ENCODE measurements at places on chromosomes 12 and 14.

- no peak for DNase-seq
Observed at GRCh38 chr12:4448943-4449850, 3.6 kb upstream of the FGF6 start.

DNA sequence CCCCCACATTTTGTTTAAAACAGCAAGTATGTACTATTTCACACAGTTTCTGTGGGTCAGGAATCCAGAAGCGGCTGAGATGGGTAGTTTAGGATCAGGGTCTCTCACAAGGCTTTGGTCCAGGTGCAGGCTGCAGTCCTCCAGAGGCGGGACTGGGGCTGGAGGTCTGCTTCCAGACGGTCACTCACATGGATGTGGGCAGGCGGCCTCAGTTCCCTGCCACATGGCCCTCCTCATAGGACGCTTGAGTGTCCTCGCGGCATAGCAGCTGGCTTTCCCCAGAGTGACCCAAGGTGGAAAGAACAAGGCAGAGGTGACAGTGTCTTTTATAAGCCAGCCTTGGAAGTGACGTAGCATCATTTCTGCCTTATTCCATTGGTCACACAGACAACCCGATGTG, 7.9 kb upstream of the C1RL start:
- DNase-seq = no peak

DNA sequence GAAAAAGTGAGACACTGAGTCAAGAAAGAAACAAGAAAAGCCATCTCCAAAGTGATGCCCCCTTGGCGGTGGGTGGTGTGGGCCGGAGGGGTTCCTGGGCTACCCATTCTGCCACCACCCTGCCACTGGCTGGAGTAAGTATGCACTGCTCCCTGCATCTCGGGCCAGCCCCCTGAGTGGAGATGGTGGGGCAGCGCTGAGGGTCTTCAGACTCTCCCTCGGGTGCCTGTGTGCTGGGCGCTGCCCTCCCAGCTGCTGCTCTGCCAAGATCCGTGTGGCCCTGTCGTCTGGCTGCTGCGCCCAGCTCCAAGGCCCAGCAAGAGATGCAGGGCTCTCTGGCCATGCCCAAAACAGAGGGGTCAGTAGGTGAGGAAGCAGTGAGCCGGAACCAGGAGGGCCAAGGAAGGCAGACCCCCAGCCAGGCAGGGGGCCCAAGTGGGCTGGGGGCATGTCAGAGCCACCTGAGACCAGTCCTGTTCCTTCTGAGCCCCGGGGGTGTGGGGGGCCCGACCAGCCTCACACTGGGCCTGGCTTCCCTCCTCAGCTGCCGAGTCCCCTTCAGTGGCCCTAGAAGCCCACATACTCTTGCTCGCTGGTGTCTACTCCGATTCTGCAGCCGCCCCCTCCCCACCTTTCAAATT, 5.2 kb downstream of the GPR132 start:
- DNase-seq = no peak

GRCh38 chr12:112750971-112751370, 40.6 kb upstream of the RPH3A start:
- DNase-seq = no peak

- no peak for DNase-seq
Observed at GRCh38 chr14:95235351-95235750, 78.0 kb upstream of the DICER1 start.

DNA sequence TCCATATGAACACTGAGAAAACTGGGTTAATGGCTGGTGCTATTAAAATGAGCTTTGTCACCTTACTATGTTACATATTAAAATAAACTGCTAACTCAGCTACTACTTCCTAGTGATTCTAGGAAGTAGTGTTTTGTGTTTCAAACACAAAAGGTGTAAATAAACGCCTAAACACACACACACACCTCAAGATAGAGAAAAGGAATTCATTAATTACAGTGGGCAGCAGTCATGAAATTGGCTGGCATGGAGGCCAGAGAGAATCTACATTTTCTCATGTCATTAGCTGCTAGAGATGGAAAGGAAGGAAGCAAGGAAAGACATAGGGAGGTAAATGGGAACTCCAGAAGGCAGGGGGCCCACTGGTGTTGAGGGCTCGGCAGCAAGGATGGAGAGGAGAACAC, 787 bp upstream of the PRMT5 start:
- DNase-seq = no peak

All from G401 (cell line).